NCI-H460 (cell line): ENCODE measurements at places on chromosomes 1 and 21.
A peak's percentile ranks its signal among the peaks of the same experiment; 100 is the strongest.

GRCh38 chr1:102163799-102164198 lies 167.1 kb upstream of the OLFM3 start:
- DNase-seq: no peak

- no peak for DNase-seq
Measured at GRCh38 chr21:14878971-14879370, 185.8 kb downstream of the NRIP1 start.

DNA sequence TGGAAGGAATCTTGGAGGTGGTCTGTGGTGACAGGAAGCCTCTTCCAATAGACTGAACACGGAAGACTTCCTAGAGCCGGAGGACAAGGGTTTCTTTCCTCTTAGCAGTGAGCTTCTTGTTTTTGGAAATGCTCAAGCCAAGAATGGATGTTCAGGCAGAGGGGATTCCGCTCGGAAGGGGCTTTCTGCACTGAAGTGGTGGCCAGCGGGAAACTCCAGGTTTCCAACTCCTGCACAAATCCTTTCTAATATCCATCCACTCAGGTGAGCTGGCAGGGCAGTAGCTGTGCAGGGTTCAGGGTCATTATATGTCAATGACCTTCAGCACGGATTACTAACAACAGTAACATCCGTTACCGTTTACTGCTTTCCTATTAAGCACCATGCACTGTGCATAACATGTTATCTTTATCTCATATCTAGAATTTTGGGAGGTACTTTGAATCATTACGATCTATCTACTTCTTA lies 573 bp upstream of the CPT2 start:
- no peak for DNase-seq

- no peak for DNase-seq
Measured at GRCh38 chr1:53967409-53968124, 21.4 kb downstream of the LRRC42 start.

DNA sequence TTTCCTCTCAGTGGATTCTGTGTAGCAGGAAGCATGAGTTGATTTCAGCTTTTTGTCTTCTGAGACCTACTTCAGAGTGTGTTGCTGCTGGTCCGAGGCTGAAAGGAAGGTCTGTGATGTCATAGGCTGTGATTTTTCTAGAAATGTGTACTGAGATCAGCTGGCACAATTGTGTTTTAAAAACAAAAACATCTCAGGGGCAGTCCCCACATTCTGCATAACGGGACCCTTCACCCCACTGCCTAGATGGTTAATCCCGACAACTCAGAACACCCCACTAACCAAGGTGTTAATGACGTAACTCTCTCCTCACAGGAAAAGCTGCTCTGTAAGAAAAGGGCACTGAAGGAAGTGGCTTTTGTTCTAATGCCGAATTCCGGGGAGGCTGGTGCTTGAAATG lies 59.8 kb upstream of the PPP2R5A start:
- no peak for DNase-seq

DNA sequence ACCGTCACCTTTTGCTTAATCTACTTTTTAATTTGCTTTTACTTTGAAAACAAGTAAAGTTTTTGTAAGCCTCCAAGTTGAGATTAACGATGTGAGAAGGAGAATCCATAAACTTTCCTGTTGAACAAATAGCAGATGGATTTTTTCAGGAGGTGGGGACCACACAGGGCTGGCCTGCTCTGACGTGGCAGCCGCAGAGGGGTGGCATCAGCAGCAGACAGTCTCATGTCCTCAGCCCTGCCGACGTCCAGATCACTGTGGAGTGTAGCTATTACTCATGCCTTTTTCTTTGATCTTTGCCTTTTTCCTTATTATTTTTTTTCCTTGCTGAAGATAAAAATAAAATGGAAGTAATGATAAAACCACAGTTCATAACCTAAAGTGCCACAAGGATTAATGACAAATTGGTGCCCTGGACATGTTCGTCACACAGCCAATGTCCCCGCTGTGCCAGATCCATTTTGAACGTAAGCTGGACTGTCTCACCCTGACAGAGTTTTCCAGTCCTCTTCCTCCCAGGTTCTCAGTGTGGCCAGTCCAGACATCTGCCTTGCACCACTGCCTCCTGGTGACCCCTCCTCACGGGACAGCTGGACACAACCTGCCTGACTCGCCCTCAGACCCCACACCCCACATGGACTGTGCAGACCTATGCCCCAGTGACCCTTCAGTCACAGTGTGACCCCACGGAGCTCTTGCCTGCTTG lies 15.4 kb upstream of the ZBTB21 start:
- DNase-seq: no peak

- DNase-seq: peak; percentile 52
Measured at GRCh38 chr1:178126741-178127185, 32.9 kb downstream of the RASAL2 start.

DNA sequence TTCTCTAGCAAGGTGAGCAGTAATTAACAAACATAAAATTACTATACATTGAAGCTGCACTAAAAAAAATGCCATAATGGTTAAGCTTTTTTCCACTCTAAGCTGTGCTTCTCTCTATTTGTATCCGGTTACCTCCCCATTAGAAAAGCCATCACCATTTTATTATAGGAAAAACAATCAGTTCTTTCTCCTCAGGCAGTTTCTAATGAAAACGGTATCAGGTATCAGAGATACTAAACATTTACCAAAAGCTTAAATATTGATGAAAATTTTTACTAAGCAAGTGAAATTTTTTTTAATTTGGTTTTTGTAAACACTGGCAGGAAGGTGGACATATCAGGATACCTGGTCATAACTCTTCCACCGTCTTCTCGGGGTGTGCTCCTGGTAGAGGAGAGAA lies 14.2 kb downstream of the NTPCR start:
- DNase-seq: no peak

DNA sequence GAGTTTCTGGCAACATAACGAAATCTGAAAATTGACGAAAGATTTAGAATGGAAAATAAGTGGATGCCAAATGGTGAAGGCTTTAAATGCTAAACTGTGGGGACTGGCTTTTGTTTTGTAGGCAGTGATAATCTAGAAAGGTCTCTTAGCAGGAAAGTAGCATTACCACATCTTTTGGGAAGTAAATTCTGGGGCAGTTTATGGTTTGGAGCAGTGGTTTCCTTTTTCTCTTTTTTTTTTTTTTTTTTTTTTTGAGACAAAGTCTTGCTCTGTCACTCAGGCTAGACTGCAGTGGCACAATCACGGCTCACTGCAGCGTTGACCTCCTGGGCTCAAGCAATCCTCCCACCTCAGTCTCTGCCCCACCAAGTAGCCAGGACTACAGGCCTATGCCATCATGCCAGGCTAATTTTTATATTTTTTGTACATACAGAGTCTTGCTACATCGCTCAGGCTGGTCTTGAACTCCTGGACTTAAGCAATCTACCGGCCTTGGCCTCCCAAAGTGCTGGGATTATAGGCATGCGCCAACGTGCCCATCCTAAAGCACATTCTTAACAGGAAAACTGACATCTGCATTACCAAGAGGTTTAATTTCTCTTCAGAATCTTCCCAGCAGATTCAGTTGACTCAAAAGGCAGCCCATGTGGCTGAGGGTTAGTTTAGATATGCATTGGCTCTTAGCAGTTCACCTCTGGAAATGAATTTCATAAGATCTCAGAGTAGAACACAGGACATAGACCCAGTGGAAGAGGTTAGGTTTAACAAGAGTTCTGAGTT lies 32.9 kb downstream of the C21orf91 start:
- no peak for DNase-seq

GRCh38 chr1:1917995-1918900 lies 831 bp downstream of the TMEM52 start:
- DNase-seq: no peak

DNA sequence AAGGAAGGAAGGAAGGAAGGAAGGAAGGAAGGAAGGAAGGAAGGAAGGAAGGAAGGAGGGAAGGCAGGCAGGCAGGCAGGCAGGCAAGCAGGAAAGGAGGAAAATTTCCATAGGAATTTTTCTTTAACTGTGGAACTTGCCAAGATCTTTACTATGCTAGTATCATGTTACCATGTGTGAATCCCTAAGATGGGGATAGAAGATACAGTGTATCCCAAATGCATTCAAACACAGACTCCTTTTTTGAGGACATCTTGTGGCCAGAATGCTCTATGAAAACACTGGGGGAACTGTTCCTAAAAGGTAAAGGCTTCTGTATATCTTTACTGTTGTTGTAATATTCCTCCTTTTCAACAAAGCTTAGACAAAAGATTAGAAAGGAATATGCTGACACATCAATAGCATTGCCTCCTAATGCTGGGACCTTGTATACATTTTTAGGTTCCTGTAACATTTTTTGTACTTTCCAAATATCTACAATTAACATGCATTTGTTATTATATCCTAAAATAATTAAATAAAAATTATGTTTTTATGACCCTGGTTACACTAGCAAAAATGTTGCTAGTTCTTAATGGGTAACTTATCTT lies 20.6 kb downstream of the CCDC190 start:
- DNase-seq: no peak
